ENCODE measurements at places on chromosomes 7 and 10. TPM values are rescaled to one million over a fixed set of nuclear protein-coding genes. Genes with fewer than 3 reads are reported as not detected.

COL13A1 gene
- 1.8 TPM for total RNA-seq

NXPH1 gene
- total RNA-seq: not detected

MMP21 gene
- total RNA-seq: not detected

ATOH7 gene
- total RNA-seq: not detected

DNA sequence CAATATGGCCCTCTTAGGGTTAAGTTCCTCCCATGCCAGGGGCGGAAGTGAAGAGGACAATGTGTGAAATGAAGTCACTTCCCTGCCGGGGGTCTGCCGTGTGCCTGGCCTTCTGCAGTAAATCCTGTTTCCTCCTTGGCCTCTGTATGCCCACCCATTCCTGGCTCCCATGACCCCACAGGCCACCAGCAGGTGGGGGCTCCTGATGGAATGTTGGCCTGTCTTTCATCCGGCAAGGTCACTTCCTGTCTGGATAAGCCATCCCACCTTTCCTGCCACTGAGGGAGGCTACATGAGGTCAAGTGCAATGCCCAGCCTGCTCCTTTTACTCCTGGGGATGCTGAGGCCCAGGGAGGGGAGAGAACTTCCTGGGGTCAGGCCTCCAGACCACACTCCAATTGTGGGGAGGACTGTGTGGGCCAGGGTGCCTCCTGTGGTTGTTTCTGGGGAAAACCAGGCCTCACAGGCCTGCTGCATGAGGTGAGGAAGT, 22.3 kb downstream of the PALD1 start:
- no peak for DNase-seq
- no peak overlapping the region for H3K27ac ChIP-seq
- no peaks in the 10 kb centered on the region for H3K36me3 ChIP-seq
- no peak overlapping the region for H3K4me3 ChIP-seq
- H3K27me3 ChIP-seq: peaks cover 6% of the 10 kb centered on the region
- no peaks in the 10 kb centered on the region for H3K4me1 ChIP-seq

- H3K36me3 ChIP-seq: peaks cover 54% of the 10 kb centered on the region
- H3K4me1 ChIP-seq: no peaks in the 10 kb centered on the region
- H3K27ac ChIP-seq: no peak overlapping the region
Observed at GRCh38 chr7:157219154-157219553, 80.4 kb downstream of the UBE3C start.

DNA sequence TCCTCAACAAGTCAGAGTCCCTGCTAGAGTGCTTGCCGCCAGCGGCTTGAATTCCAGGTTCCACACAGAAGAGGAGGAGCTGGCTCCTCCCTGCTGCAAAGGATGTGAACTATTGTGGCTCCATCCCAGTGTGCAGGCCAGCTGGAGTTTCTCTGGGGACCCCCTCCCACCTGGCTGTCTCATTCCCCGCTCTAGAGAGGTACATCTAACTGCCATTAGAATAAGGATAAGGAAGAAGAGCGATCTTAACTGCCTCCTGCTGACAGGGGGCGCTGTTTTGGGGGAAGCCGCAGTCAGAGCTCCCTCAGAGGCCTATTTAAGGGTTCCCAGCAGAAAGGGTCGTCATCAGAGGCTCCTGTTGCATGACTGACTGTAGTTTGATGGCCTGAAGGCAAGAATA, 40.8 kb upstream of the HECW1 start:
- H3K27ac ChIP-seq: no peak overlapping the region
- no peaks in the 10 kb centered on the region for H3K36me3 ChIP-seq
- no peak for DNase-seq
- H3K27me3 ChIP-seq: peaks cover 7% of the 10 kb centered on the region
- H3K4me3 ChIP-seq: no peak overlapping the region

- no peak overlapping the region for H3K27ac ChIP-seq
- H3K4me1 ChIP-seq: no peaks in the 10 kb centered on the region
- H3K27me3 ChIP-seq: no peaks in the 10 kb centered on the region
- peaks cover 91% of the 10 kb centered on the region for H3K36me3 ChIP-seq
- no peak overlapping the region for H3K4me3 ChIP-seq
- DNase-seq: no peak
Observed at GRCh38 chr10:68007356-68007755, 67.7 kb downstream of the HERC4 start.

DNA sequence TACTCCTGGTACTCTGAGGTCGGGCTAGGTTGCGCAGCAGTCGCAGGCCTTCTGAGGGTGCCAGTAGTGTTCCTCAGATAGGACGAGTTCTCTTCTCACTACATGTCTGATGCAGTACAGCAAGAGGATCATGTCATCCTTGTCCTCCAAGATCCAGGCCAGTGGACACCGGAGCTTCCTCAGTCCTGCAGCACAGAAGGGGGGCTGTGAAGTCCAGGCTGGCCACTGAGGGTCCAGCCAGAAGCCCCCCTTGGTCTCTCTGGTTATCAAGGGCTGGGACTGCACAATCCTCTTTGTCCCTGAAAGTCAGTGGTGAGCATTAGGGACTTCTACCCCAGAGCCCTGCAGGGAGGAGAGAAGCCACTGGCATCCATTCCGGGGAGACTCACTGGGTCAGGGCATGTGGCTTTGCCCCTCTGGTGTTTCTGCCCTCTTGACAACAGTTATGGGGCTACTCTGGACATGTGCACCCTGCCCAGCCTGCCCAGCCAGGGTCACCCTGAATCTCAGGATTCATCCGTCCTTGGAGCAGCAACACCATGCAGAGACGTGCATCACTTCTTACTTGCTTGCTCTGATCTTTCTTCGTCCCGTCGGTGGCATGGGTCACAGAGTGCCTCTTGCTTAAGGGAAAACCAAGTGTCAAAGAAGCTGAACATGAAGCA, 125.7 kb downstream of the ADCY1 start:
- peaks cover 3% of the 10 kb centered on the region for H3K4me1 ChIP-seq
- no peaks in the 10 kb centered on the region for H3K36me3 ChIP-seq
- no peak overlapping the region for H3K27ac ChIP-seq
- H3K27me3 ChIP-seq: peaks cover 25% of the 10 kb centered on the region
- no peak overlapping the region for H3K4me3 ChIP-seq
- no peak for DNase-seq

GRCh38 chr10:89845541-89846280, 144.3 kb downstream of the KIF20B start:
- no peaks in the 10 kb centered on the region for H3K36me3 ChIP-seq
- no peak overlapping the region for H3K27ac ChIP-seq
- H3K4me3 ChIP-seq: no peak overlapping the region
- peak; percentile 36 for DNase-seq
- H3K27me3 ChIP-seq: peaks cover 11% of the 10 kb centered on the region

DNA sequence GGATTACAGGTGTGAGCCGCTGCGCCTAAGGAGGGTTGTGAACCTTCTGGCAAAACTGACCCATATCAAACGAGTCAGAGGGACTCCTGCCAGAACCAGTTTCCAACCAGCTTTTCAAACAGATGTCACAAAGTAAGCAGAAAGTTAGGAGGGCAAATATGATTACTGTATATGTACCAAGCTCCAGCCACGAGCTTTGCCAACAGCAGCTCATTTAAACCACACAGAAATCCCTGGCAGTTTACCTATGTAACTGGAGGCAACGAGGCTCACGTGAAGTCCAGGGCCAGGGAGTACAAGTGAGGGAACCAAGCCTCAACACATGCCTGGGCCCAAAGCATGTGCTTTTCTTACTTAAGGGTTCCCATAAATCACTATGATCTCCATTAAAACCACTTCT, 12.5 kb upstream of the DAGLB start:
- H3K4me3 ChIP-seq: no peak overlapping the region
- H3K27me3 ChIP-seq: no peaks in the 10 kb centered on the region
- peaks cover 42% of the 10 kb centered on the region for H3K36me3 ChIP-seq
- H3K27ac ChIP-seq: no peak overlapping the region

DNA sequence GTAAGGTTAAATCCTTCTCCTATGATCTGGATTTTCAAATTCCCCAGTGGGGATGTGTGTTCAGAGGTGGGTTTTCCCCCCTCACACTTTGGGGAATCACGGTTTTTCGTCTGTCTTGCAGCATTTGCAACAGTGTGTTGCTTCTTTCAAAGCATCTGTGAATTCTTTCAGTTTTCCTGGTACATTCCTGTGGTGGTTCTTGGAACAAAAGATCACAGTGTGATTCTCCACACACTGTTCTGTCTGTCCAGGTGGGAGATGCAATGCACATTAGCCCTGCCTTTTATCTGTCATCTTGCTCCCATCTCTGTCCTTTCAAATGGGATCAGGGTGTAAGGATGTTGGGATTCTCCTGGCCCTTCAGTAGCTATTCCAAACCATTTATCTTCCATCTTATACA, 11.8 kb downstream of the AGK start:
- H3K27ac ChIP-seq: no peak overlapping the region
- DNase-seq: no peak
- peaks cover 5% of the 10 kb centered on the region for H3K36me3 ChIP-seq

DNA sequence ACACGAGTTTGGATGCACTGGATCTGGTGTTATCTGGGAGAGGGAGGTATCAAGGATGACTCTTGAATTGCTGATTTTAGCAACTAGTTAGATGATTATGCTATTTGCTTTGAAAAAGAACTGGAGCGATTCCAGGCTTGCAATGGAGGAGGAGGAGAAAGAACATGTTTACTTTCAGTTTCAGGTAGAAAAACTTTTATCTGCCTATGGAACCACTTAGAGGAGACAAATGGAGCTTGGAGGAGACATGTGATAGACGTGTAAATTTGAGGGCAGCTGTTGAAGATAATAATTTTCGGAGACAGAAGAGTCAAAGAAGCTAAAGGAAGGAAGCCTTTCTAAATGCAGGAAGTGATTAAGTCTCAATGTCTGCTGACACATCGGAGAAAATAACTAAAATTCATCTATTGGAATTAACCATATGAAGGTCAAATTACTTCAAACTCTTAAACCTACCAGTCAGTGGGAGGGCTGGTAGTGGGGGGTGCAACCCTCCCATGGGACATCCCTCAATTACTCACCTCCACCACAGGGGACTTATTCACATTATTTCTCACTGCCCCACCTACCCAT, 56.4 kb upstream of the GNAI1 start:
- no peak for DNase-seq
- no peaks in the 10 kb centered on the region for H3K27me3 ChIP-seq
- no peaks in the 10 kb centered on the region for H3K36me3 ChIP-seq
- H3K27ac ChIP-seq: peak overlapping the region; percentile 64
- peaks cover 11% of the 10 kb centered on the region for H3K4me1 ChIP-seq

DNA sequence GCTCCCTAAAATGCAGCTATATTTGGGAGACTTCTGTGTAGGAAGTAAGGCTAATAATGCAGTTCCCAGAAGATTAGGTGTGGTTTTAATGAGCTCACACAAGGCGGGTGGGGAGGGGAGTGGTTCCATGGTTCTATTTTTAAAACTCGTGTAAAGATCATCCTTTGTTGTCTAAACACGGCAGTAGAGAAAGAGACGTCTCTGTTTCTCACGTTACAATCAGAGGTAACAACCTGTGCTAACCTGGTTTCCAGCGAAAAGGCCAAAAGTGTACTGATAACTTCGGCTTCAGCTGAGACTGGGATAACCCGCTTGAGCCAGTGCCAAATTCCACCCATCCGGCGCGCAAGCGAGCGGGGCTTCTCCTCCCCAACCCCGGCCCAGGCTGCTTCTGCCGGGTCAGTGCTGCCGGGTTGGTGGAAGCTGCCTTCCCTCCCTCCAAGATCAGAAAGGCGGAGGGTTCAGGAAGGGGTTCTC, 2.5 kb upstream of the MAP3K8 start:
- H3K4me1 ChIP-seq: peaks cover 19% of the 10 kb centered on the region
- H3K27ac ChIP-seq: no peak overlapping the region
- peak overlapping the region; percentile 30 for H3K4me3 ChIP-seq
- peak; percentile 76 for DNase-seq
- H3K36me3 ChIP-seq: no peaks in the 10 kb centered on the region
- no peaks in the 10 kb centered on the region for H3K27me3 ChIP-seq

- no peak for DNase-seq
- H3K4me1 ChIP-seq: peaks cover 10% of the 10 kb centered on the region
- no peaks in the 10 kb centered on the region for H3K36me3 ChIP-seq
- peaks cover 9% of the 10 kb centered on the region for H3K27me3 ChIP-seq
Observed at GRCh38 chr10:116848032-116848943, 1.0 kb upstream of the ENO4 start.

GRCh38 chr7:5214641-5215040, 24.6 kb downstream of the WIPI2 start:
- H3K4me3 ChIP-seq: no peak overlapping the region
- no peaks in the 10 kb centered on the region for H3K4me1 ChIP-seq
- peaks cover 62% of the 10 kb centered on the region for H3K36me3 ChIP-seq
- H3K27me3 ChIP-seq: no peaks in the 10 kb centered on the region
